ENCODE measurements at places on chromosomes 12 and 14. TPM values are rescaled to one million over a fixed set of nuclear protein-coding genes. Genes with fewer than 3 reads are reported as not detected.

- DNase-seq = no peak
Observed at GRCh38 chr12:5716976-5717375, 228.1 kb downstream of the ANO2 start.

Gene KRT78
- not detected for polyA plus RNA-seq

DNA sequence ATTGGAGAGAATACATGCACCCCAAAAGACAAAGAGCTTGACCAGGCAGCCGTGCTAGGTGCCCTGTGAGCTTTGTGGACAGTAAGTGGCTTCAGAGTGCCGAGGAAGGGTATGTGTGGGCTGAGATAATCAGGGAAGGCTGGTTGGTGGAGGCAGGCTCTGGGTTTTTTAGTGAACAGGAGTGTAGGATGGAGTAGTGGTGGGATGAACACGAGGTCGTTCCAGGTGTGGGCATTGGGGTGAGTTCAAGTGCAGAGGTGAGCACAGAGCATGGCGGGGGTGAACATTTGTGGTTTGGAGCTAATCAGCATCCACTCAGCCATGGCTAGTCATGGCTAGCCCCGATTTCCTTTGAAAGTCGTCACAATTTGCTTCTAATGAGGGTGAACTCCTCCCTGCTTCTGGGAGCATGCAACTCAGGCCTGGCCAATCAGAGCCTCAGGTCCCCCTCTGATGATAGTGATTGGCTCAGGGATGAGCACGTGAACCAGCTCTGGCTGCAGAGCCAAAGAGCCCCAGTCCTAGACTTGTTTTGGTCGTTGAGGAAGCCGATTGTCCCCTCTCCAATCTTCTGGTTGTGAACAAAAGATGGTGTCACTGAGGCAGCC is 40.7 kb upstream of the TCL1B start:
- no peak for DNase-seq

DNA sequence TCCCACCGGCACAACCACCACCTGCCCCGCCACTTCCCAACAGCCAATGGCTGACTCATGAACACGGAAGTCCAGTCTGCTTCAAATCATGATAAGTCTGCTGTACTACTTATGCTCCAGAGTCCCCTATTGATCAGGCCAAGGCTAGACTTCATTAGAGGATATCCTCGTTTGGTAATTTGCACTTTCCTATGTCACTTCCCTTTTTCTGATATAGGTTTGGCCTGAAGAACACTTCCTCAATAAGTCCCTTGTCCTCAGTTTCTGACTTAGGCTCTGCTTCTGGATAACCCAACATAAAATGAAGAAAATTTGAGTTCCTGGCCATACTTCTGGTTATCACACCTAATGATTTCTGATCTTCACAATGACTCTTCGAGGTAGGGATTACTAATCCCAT is 45.3 kb downstream of the IFNG-AS1 start:
- DNase-seq = no peak

- no peak for DNase-seq
Observed at GRCh38 chr14:59247801-59248584, 59.5 kb downstream of the DAAM1 start.

Gene TMEM106C
- polyA plus RNA-seq = 45.8 TPM

Gene SLC25A21
- 1.5 TPM for polyA plus RNA-seq

Gene PPFIA2
- polyA plus RNA-seq = 1.3 TPM

Gene CLEC7A
- polyA plus RNA-seq = 4.2 TPM

GRCh38 chr12:100539202-100539601 is 34.3 kb upstream of the GAS2L3 start:
- DNase-seq = peak; percentile 37

DNA sequence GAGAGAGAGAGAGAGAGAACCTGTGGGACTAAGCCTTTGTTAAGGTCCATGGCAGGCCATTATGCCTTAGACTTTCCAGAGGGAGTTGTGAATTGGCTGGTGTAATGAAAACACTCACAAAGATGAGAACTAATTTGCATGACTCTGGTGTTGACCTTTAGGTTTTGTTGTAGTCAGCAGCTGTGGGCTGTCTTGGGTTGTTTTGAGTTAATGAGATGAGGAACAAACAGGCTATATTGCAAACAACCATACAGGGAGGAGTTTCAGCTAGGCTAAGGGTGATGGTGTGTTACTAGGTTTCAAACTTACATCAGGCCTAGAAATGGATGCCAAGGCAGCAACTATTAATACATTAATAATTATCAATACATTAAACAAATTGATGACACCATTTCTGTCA is 26.3 kb downstream of the ATXN7L3B start:
- no peak for DNase-seq

Gene ADCK1
- polyA plus RNA-seq = 8.4 TPM

- DNase-seq = peak; percentile 55
Observed at GRCh38 chr14:85534458-85535293, 4.7 kb downstream of the FLRT2 start.

DNA sequence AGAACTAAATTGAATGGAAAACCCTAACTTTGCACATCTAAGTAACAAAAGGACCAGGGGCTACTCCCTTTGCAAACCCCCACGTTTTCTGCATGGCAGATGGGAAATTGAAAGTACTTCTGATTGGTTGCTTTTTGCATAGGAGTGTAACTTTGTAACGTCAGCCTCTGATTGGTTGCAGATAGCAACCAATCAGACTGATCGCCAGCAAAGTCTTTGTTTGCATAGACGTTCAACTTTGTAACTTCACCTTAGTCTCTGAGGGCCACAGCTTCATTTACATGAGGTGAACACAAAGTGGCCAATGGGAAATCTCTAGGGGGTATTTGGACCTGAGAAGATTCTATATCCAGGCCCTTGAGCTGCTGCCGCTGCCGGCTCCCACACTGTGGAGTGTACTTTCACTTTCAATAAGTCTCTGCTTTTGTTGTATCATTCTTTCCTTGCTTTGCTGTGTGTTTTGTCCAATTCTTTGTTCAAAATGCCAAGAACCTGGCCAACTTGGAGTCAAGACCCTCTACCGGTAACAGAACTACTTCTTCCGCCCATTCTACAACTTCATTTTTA is 102.5 kb upstream of the PRICKLE1 start:
- no peak for DNase-seq

DNA sequence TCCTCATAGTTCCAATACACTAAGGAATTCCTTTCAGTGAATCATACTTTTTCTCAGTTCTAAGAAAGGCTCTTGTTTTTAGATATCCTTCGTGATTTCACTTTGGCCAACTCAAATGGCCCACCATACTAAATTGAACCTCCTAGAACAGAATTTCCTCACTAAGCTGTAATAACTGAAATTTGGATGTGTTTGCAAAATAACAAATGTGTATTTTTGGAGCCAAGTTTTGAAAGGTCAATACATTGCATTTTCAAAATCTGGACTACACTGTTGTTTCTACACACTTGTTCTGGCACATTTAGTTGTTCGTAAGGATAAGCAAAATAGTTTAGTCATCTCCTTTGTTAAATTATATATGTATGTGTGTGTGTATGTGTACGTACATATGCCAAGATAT is 439.0 kb upstream of the STXBP6 start:
- DNase-seq = peak; percentile 25

DNA sequence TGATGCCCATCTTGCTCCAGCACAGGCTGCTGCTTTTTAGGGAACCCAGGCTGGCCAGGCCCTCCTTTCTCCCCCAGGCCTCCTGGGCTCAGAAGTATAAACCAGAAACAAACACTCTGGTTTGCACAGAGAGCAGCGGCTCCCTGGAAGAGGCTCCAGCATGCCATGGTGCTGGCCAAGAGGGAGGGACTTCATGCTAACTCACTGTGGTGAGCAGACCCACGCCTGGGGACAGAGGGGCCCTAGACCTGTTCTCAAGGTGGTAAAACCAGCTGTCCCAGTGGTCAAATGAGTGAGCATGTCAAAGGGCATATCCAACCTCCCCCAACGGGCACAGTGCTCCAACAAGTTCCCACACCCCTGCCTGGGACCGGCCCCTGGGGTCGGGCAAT is 15.5 kb downstream of the BCL11B start:
- DNase-seq = no peak

- no peak for DNase-seq
Observed at GRCh38 chr12:10184261-10184843, 5.5 kb downstream of the TMEM52B start.

Gene MYO1H
- polyA plus RNA-seq = 0.25 TPM

DNA sequence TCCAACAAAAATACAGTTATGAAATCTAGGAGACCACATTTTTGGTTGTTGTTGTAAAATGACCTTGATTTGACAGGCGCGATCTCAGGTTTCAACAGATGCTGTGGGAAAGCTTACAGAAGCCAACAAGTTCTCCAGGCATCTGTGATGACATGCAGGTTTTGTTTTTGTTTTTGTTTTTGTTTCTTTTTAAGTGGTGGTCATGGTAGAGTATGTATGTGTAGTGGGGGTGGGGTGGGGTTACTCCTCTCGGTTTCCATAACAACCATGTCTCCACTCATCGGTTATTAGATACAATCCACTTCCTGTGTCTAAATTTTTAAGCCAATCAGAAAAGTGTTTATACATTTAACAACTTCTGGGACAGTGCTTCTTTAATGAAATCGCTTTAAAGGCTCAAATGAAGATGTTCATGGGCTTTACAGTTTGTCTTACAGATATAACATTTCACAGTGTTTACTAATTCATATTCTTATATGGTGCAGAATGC is 199.9 kb upstream of the FOXN3 start:
- peak; percentile 48 for DNase-seq

Gene MDGA2
- polyA plus RNA-seq = 0.35 TPM

Gene BHLHE41
- polyA plus RNA-seq = 3.7 TPM

Gene JPH4
- polyA plus RNA-seq = 0.49 TPM

Gene FSCB
- not detected for polyA plus RNA-seq

DNA sequence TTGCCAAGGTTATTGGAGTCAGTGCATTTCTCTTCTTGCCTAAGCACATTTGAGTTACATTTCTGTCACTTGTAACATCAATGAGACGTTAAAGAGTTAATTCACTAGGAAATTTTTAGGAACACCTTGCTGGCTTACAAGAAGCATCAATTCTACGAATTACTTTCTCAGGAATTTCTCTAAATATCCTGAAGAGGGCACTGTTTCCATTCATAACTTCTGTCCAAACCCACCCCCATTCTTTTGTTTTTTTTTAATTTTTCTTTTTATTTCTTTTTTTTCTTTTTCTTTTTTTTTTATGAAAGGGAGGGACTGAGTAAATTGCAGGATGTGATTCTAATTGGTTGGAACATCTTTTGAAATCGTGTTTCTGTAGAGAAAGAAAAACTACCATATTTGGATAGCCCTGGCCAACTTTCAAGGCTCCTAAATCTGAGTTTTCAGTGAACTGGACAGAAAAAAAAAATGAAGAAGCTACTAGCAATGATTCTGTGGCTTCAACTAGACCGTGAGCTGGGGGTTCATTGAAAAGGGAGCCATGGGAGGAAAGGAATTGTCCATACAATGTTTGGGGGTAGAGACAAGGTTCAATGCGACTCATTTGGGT is 285.3 kb downstream of the DAD1 start:
- no peak for DNase-seq

Gene CIPC
- polyA plus RNA-seq = 21.3 TPM

GRCh38 chr14:99143126-99143525 is 128.9 kb downstream of the BCL11B start:
- no peak for DNase-seq

DNA sequence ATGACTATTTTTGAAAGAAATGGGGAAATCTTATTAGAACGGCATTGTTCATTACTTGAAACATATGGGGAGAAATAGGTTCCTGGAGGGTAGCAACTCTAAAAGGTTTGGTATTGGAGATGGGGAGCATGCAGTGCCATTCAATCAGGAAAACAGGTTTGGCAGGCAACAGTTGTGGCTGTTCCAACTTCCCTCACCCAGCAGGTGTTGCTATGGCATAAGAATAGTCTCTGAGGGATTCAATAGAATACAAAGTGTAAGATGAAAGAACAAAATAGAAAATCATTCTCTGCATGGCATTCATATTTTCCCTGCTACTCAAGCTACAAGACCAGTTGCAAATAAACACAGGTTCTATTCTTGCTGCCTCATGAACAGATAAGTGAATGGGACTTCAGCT is 393.3 kb upstream of the RPL10L start:
- DNase-seq = no peak

DNA sequence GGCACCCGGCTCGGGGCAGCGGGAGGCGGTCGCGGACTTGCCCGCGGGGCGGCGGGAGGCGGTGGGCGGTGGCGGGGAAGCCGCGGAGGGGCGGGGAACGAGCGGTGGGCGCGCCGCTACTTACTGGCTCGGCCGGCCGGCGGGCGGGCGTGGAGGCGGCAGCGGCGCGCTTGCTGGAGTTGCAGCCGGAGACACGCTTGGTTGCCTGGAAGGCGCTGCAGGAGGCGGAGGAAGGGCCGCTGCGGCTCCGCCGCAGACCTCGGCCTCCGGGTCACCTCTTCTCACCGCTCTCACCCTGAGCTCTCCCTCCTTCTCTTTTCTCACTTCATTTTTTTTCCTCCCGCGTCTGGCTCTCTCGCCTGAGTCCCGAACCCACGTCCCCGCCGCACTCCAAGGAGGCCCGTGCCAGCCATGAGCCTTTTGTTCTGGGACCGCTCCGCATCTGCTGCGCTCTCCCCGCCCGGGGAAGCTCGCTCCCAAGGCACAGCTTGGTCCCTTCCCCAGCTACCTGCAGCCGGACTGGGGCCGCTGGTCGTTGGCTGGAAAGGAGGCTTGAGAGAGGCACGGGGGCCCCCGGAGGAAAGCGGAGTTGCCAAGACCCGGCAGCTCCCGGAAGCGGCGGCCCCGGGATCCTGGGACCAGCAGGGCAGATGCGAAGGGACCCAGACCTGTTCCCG is 592 bp upstream of the KCNK10 start:
- DNase-seq = peak; percentile 20
